ENCODE measurements at places on chromosomes 16 and 17.

- no peak for DNase-seq
Observed at GRCh38 chr17:18382441-18383078, 5.0 kb downstream of the EVPLL start.

DNA sequence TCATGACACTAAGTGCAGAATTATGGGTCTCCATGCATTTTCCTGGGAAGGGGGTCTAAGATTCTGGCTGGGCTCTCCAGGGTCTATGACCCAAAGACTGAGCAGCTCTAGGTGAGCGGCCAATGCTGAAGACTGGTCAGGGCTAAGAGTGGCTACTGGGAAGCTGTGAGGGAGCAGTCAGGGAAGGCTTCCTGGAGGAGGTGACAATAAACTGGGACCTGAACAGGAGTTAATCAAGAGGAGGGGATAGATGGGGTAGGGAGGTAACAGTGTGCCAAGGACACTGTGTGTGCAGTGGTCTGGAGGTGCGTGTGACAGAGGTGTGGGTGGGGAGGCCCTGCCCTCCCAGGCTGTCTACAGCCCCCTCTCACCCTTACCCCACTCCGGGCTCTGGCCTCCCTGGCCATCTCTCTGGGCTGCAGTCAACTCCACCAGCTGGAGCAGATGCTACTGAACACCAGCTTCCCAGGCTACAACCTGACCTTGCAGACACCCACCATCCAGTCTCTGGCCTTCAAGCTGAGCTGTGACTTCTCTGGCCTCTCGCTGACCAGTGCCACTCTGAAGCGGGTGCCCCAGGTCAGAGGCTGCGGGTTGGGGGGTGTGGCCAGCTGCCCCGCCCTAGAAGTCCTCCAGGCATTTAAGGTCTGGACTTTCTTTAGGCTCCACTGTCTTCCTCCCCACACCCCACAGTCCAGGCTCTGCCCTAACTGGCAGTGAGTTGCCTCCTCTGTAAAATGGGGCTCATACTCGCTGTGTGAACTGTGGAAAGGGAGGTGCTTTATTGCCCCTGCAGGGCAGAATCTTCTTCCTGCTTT lies 20.4 kb downstream of the ADGRG5 start:
- no peak for DNase-seq

DNA sequence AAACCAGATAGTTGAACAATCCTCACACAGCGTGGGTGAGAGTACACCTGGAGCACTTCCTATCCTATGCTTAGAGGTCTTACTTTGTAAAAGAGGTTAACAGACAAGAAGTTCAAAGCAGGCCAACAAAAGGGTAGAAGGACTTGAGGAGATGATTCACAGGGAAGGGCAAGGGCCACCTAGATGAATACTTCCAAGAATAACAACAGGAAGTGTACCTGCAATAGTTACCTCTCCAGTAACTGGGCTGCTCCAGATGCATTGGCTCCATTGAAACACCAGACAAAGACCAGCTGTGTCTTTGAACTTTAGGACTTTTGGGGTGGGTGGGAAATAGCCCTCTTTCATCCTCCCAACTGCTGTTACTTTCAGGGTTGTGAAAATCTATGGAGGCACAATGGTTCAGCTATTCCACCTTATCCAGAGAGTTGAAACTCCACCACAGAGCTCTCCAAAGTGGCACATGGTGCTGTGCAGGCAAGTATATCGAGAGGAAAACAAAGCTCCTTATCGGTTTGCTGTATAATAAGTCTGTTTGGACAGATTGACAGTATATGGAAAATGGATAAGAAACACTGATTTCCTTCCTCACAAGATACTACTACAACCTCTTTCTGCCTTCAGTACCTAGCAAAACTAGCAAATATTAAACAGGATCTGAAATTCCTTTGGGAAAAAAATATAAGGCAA lies 22.7 kb downstream of the RNF43 start:
- no peak for DNase-seq

GRCh38 chr17:80817861-80818260 lies 173.8 kb upstream of the CHMP6 start:
- DNase-seq = no peak

- no peak for DNase-seq
Observed at GRCh38 chr17:35780950-35781349, 14.5 kb downstream of the MMP28 start.

DNA sequence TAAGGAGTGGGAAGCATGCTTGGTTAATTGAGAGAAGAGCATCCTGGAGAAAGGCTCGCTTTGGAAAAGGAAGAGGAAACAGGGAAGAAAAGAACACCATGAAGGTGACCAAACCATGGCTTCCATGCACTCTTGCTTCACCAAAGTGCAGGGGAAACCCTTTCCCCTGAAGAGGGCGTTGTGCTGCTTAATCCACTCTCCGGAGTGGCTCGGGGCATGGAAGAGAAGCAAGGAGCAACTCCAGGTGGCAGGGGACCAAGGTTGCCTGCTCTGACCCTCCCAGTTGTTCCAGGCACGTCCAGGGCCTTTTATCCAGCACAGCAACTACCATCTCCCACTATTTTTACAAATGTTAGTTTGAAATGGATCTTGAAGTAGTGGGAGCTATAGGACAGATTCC lies 108.1 kb downstream of the STX8 start:
- peak; percentile 68 for DNase-seq

GRCh38 chr17:31722251-31723056 lies 136.6 kb downstream of the COPRS start:
- DNase-seq = no peak

GRCh38 chr16:2223942-2224486 lies 623 bp downstream of the E4F1 start:
- DNase-seq = peak; percentile 61

- DNase-seq = no peak
Observed at GRCh38 chr16:87831421-87832136, 37.7 kb downstream of the SLC7A5 start.

- no peak for DNase-seq
Observed at GRCh38 chr16:84520725-84521496, 16.5 kb upstream of the MEAK7 start.

GRCh38 chr16:57591086-57591869 lies 37.2 kb upstream of the ADGRG1 start:
- peak; percentile 83 for DNase-seq

DNA sequence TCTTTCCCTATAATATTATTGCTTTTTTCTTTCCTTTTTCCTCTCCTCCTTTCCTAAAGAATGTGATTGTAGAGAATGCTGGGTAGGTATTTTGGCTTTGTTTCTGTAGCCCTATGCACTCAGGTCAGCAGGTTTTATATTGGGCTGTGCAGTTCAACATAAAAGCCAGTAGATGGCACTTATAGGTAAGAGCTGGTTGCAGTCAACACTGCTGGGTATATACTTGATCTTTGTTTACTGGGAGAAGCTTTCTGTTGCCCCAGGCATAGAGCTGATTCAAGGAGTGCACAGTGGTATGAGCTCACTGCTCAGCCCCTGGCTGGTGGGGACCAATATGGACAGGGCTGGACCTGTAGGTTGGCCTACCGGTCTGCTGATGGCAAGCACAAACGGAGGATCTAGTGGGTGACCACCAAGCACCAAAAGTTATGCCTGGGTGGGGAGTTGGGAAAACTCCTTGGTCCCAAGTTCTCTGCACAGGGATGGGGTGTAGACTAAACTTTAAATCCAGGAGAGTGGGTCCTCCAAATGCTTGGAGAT lies 378.9 kb downstream of the PMP22 start:
- peak; percentile 77 for DNase-seq

DNA sequence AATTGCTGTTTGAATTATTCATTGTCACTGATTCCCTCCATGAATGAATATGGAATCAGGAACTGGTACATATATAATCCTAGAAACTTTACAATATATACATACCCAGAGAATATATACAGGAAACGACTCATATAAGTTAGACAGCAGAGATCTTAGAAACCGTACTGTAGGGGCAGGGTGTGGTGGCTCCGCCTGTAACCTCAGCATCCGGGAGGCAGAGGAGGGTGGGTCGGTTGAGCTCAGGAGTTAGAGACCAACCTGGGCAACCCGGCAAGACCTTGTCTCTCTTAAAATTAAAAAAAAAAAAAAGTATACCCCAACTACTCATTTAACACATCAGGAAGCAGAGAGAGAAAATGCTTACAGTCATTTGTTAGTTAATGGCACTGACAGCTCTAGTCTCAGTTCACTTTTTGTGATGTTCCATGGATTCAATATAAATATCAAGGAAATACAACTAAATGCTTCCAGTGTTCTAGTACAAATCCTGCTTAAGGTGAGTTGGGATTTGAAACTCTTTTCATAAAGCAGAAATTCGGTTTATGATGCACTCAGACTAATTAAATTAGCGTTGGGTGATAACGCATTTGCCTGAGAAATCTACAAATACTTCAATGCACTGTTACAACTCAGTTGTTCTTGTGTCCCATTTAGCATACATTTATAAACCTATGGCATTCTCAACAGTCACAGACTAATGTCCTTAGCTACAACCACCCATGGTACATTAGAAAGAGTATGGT lies 5.6 kb downstream of the GLG1 start:
- no peak for DNase-seq

GRCh38 chr17:3845621-3846436 lies at the start of gene NCBP3:
Gene NCBP3 (minus strand): TSS chr17:3846246. CDS start chr17:3846223, 23 bp downstream.
- peak; percentile 95 for DNase-seq

- DNase-seq = peak; percentile 78
Observed at GRCh38 chr17:19943026-19943425, 34.6 kb downstream of the AKAP10 start.

DNA sequence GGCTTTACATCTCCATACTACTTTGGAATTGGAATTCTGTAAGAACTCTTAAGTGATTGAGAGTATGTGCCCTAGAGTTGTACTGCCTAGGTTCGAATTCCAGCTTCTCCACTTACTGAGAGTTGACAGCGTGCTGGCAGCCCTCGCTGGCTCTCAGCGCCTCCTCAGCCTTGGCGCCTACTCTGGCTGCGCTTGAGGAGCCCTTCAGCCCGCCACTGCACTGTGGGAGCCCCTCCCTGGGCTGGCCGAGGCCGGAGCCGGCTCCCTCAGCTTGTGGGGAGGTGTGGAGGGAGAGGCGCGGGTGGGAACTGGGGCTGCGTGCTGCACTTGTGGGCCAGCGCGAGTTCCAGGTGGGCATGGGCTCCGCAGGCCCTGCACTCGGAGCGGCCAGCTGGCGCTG lies 13.3 kb downstream of the PPM1D start:
- DNase-seq = no peak

DNA sequence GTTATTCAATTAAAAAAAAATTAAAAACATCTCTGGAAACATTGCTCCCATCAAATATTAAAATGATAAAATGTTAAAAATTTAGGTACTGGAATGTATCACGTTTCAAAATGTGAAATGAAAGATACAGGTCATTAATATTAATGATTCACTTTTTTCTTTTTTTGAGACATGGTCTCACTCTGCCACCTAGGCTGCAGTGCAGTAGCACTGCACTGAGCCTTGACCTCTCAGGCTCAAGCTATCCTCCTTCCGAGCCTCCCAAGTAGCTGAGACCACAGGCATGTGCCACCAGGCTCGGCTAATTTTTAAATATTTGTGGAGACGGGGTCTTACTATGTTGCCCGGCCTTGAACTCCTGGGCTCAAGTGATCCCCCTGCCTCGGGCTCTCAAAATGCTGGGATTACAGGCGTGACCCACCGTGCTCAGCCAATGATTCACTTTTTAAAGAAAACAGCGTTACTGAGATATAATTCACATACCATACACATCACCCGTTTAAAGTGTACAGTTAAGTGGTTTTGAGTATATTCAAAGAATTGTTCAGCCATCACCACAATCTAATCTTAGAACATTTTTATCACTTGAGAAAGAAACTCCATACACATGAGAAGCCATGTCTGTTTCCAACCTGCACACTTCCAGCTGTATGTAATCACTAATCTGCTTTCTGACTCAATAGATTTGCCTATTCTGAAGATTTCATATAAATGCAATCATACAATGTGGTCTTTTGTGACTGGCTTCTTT lies 19.1 kb upstream of the NETO2 start:
- DNase-seq = no peak

GRCh38 chr16:31876951-31877828 lies 3.6 kb downstream of the ZNF267 start:
- no peak for DNase-seq

DNA sequence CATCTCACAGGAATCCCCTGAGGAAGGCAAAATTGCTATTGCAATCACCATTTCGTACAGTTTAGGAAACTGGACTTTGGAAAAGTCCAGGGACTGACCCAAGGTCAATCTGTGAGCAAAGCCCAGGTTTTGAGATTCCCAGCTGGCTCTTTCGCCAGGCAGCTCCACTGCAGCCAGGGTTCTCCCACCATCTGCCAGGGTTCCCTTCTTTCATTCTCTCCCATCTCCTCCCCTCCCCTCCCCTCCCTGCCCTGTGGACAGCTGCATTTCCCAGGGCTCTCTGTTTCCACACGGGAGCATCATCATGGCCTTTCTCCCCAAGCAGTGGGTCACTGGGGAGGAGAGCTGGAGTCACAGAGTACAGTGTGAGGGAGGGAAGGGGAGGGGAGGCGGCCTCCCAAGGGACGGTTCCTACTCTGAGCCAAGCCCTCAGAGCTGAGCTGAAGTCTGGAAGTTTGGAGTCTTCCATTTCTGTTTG lies 11.9 kb upstream of the GSDMA start:
- DNase-seq = no peak

GRCh38 chr17:68676856-68677255 lies 75.7 kb upstream of the FAM20A start:
- peak; percentile 31 for DNase-seq

DNA sequence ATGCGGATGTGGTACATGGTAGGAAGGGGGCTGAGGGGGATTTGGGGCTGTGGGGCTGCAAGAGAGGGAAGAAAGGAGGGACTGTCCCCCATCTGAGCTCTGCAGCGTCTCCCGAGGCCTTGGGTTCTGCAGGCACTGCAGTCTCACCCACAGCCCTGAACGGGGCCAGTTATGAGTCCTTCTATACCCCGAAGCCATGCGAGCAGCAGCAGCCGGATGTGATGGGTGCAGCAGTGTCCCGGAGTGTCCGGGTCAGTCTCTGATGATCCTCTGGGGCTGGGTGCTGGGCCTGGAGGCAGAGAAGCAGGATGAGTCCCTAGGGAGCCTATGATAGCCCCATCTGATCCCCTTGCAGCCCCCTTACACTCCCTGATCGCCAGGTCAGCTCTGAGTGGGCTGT lies 41.5 kb downstream of the CPNE2 start:
- DNase-seq = no peak

DNA sequence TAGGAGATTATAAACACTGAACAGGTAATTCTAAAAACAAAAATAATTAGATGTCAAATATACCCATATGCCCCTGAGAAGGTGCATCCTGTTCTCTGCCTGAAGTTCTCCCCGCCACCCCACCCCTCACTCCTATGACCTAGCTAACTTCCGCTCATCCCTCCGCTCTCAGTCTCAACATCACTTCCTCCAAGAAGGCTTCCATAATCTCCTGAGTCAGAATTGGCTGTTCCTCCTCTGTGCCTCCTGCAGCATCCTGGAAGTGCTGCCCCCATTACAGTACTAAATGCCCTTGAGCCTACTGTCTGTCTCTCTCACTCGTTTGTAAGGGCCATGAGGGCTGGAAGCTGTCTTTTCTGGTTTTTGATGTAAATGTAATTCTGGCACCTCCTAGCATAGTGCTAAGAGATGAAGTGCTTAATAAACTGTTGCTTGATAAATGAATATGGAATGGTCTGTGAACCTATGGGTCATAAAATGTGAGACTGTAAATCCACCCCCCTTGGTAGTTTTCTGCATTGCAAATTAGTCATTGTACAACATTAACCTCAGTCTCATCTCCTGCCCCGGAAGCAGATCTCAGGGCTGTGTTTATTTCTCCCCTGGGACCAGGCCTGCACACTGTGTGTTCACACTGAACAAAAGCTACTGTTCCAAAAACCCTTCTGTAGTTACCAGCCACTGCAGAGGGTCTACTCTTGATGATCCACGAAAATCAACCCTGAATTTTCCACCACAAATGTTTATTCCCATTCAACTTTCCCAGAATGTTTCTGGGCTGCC lies 3.9 kb upstream of the MYO1D start:
- DNase-seq = no peak

GRCh38 chr16:87434146-87434667 lies 42.1 kb downstream of the MAP1LC3B start:
- no peak for DNase-seq

Measured in mesendoderm (in vitro differentiated cells).